ENCODE measurements at places on chromosomes 13 and 19.

DNA sequence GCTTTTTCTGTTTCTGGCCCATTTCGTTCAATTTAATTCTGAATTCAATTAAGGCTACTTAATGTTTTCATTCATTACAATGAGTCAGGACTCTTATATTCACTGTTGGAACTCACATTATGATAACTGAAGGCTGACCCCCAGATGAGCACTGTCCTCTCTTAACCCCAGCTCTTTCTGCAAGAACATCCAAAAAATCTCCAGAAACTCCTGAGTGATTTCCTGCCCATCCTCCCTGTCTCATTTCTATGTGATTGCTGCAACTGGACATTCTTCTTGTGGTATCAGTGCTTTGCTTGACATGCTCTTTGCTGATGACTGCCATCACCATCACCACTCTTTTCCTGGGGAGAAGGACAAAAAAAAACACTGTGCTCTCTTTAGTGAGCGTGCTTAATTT lies 240.3 kb downstream of the SPRY2 start:
- no peak for DNase-seq

GRCh38 chr13:34085204-34085603 lies 267.3 kb downstream of the RFC3 start:
- DNase-seq, result no peak

DNA sequence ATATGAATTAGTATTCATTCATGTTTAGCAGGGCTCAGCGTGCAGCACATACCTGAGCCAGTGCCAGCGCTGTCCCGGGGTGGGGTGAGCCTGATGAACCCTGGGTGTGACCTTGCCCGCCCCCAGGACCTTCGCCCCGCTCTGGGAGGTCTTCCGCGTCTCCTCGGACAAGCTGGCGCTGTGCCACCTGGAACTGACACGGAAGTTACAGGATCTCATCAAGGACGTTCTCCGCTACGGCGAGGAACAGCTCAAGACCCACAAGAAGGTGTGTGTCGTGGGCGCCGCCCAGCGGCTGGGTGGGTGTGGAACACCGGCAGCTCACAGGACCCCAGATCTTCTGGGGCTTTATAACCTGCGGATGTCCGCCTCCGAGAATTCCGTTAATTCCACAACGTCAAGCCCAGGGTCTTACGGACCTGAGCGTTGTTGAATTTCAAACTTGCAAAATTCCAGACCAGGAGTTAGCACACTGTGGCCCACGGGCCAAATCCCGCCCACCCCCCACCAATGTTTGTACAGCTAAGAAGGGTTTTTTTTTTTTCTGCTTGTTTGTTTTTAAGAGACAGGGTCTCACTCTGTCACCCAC lies 15.4 kb downstream of the FCHO1 start:
- DNase-seq, result peak; percentile 93

DNA sequence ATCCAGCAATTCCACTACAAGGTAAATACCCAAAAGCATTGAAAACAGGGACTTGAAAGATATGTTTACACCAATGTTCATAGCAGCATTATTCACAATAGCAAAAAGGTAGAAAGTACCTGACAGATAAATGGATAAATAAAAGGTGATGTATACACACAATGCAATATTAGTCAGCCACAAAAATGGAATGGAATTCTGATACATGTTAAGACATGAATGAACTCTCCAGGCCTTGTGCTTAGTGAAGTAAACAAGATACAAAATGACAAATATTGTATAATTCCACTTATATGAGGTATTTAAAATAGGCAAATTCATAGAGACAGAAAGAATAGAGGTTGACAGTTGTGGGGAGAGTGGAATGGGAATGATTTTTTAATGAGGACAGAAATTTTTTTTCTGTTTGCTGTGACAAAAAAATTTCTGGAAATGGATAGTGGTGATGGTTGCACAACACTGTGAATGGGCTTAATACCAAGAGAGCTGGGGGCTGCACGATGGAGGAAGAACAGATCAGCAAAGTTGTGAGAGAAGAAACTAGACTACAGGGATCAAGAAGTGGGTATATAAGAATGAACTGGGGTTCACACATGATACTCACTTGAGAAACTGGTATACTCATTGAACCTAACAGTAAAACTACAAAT lies 137.2 kb downstream of the MZT1 start:
- DNase-seq, result no peak

Measured in SJCRH30 (cell line).